MG63 (cell line): ENCODE measurements at places on chromosomes 4 and X.

- no peak for DNase-seq
These were observed 22.6 kb upstream of the IGFBP7 start for GRCh38 chr4:57132743-57133137.

- DNase-seq: no peak
These were observed 6.2 kb downstream of the NAT8L start for GRCh38 chr4:2065106-2065930.

DNA sequence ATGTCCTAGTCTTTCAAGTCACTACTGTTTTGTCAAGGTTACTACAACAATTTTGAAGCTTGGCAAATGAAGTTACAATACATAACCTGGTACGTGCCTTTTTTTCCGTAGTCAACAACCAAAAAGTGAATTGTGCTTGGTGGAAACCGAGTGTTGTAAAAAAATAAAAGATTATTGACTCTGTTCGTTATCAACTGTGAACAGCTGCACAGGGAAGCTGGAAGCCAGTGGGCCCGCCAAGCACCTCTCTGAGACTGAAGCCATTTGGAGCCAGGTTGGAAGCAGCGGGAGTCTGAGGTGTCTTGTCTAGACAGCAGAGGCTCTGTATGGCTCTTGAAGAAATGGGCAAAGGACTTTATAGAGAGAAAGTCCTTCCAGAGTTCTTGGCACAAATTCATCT lies 119.0 kb downstream of the GALNTL6 start:
- DNase-seq: no peak

DNA sequence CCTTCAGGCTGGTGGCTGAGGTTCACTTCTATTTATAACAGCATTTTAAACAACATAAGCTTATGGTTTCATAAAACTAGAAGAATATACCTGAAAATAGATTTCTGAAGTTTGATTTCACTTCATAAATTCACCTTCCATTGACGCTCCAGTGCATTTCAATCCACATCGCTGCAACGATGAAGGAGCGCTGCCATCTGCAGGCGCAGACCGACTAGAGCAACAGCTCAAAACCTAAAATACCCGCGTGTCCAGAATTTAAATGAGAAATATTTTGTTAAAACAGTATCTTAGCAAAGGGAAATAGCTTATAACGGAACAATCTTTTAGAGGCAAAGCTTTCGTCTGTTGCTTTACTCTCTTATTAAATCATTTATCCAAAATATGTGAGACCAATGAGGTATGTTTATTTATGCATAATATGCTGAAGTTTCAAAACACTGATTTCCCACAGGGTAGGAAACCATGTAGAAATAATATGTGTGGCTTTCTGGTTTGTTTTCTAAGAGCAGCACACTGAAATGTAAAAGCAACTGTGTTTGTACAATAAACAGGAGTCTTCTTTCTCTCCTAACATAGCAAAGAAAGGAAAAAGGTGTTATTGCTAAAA lies 816.4 kb upstream of the FRG1 start:
- peak; percentile 23 for DNase-seq

DNA sequence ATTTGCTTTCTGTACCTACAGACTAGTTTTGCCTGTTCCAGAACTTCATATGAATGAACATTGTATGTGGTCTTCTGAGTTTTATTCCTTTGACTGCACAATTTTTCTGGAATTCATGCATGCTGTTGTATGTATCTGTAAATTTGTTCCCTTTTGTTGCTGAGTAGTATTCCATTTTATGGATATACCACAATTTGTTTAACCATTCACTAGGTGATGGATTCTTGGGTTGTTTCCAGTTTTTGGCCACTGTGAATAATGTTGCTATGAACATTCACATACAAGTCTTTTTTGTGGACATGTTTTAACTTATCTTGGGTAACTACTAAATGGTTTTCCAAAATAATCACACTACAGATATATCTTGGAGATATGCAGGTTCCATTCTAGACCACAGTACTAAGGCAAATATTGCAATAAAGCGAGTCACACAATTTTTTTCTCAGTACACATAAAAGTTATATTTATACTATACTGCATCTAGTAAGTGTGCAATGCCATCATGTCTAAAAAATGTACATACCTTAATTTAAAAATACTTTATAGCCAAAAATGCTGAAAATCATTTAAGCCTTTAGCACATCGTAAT lies 58.7 kb downstream of the TSPAN5 start:
- no peak for DNase-seq

- DNase-seq: no peak
These were observed 561.2 kb upstream of the DIPK2B start for GRCh38 chrX:45761920-45762319.

- no peak for DNase-seq
These were observed 14.1 kb downstream of the COX18 start for GRCh38 chr4:73055241-73055897.

- DNase-seq: no peak
These were observed 45.9 kb downstream of the TSC22D3 start for GRCh38 chrX:107729558-107730297.

- DNase-seq: no peak
These were observed 1411.2 kb downstream of the RAPGEF2 start for GRCh38 chr4:160514126-160514525.
